Small intestine (tissue), 16 donors: ENCODE measurements at places on chromosomes 5 and 9. TPM values are rescaled to one million over a fixed set of nuclear protein-coding genes. Genes with fewer than 3 reads are reported as not detected.

DNA sequence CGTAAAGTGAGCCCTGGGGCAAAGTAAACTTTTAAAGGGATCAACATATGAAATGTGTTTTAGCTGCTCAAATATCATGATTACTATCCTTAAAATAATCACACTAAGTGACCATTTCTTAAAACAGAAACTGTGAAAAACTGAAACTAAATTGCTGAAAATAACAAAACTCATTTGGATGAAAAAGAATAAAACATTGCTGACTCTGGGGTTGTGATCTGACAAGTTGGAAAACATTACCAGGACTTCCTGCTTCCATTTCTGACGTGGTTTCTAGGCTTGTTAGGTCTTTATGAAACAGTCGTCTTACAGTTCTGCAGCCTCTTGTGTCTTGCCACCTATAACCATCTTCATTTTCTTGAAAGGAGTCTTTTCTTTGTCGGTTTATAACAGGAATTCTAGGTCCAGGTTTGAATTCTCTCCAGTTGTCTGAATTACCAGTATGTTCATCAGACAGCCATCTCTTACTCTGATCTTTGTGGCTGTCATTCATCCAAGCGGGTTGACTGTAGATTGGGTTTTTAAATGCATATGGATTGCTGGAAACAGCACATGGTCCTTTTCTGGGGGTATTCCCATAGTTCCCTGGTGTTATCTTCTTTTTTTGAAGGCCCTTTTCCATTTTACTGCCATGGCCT is 1.7 kb downstream of the TUT7 start:
- H3K27ac ChIP-seq = peak overlapping the region; percentile 6
- H3K27me3 ChIP-seq = no peaks in the 10 kb centered on the region
- peaks cover 15% of the 10 kb centered on the region for H3K36me3 ChIP-seq
- peak; percentile 24 for DNase-seq

GRCh38 chr9:38662763-38663593 is 42.6 kb upstream of the ANKRD18A start:
- H3K4me3 ChIP-seq = no peak overlapping the region
- no peak overlapping the region for H3K27ac ChIP-seq
- no peak for DNase-seq
- no peaks in the 10 kb centered on the region for H3K36me3 ChIP-seq

- H3K4me1 ChIP-seq = no peaks in the 10 kb centered on the region
- no peak for DNase-seq
- H3K4me3 ChIP-seq = no peak overlapping the region
- no peak overlapping the region for H3K27ac ChIP-seq
- no peaks in the 10 kb centered on the region for H3K36me3 ChIP-seq
- H3K27me3 ChIP-seq = no peaks in the 10 kb centered on the region
Observed at GRCh38 chr5:152290181-152290580, 114.9 kb downstream of the NMUR2 start.

DNA sequence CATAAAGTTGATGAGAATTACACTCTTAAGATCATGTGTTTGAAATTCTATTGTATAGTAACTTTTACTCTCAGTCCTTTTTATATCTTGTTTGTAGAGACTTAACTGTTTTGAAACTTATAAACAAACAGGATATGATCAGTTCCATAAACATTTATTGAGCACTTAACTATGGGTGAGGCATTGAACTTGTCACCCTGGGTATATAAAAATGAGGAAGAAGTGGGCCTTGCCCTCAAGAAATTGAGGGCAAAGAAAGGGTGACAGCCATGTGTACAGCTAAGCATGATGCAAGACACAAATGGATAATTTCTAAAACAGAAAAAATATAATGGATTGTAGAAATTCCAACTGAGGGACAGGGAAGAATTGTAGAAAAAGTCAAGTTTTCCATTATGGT is 15.7 kb downstream of the UNC13B start:
- peaks cover 6% of the 10 kb centered on the region for H3K36me3 ChIP-seq
- no peaks in the 10 kb centered on the region for H3K27me3 ChIP-seq
- no peak overlapping the region for H3K27ac ChIP-seq
- H3K4me3 ChIP-seq = no peak overlapping the region

DNA sequence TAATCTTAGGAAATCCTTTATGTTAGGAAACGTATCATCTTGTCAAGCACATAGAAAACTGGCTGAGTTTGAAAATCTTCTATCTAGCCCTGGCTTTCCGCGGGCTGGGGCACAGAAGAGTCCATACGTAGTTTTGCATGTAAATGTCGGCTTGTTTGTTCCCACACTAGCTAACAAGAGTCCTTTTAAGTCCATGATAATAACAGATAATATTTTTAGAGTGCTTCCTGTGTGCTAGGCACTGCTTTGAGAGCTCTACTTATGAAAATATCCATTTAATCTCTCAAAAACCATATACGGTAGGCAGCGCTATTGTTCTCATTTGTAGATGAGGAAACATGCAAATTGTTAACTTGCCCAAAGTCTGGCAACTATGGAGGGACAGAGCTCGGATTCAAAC is 40.5 kb downstream of the FYB1 start:
- no peaks in the 10 kb centered on the region for H3K4me1 ChIP-seq
- H3K4me3 ChIP-seq = no peak overlapping the region
- no peaks in the 10 kb centered on the region for H3K27me3 ChIP-seq
- no peak overlapping the region for H3K27ac ChIP-seq
- DNase-seq = no peak
- H3K36me3 ChIP-seq = no peaks in the 10 kb centered on the region

GRCh38 chr5:73388740-73389139 is 59.8 kb downstream of the FOXD1 start:
- H3K36me3 ChIP-seq = no peaks in the 10 kb centered on the region
- no peak overlapping the region for H3K4me3 ChIP-seq
- no peaks in the 10 kb centered on the region for H3K27me3 ChIP-seq
- no peak overlapping the region for H3K27ac ChIP-seq

IL9 gene
- polyA plus RNA-seq = not detected

- no peaks in the 10 kb centered on the region for H3K4me1 ChIP-seq
- no peak overlapping the region for H3K4me3 ChIP-seq
- no peaks in the 10 kb centered on the region for H3K27me3 ChIP-seq
- no peak for DNase-seq
- H3K36me3 ChIP-seq = no peaks in the 10 kb centered on the region
Observed at GRCh38 chr9:3035579-3036332, 191.9 kb upstream of the PUM3 start.

- H3K27ac ChIP-seq = no peak overlapping the region
- no peaks in the 10 kb centered on the region for H3K27me3 ChIP-seq
- no peaks in the 10 kb centered on the region for H3K36me3 ChIP-seq
- no peak for DNase-seq
- H3K4me3 ChIP-seq = no peak overlapping the region
- no peaks in the 10 kb centered on the region for H3K4me1 ChIP-seq
Observed at GRCh38 chr5:137782984-137783536, 28.9 kb upstream of the HNRNPA0 start.
